ENCODE measurements at places on chromosomes 12 and 14. TPM values are rescaled to one million over a fixed set of nuclear protein-coding genes. Genes with fewer than 3 reads are reported as not detected.

- DNase-seq = no peak
These were observed 152.0 kb upstream of the AEBP2 start for GRCh38 chr12:19287302-19287701.

Gene FOXG1
- not detected for polyA plus RNA-seq

Gene KRT81
- 0.72 TPM for polyA plus RNA-seq

GRCh38 chr12:132771126-132771838 is 9.7 kb upstream of the ANKLE2 start:
- DNase-seq = no peak

DNA sequence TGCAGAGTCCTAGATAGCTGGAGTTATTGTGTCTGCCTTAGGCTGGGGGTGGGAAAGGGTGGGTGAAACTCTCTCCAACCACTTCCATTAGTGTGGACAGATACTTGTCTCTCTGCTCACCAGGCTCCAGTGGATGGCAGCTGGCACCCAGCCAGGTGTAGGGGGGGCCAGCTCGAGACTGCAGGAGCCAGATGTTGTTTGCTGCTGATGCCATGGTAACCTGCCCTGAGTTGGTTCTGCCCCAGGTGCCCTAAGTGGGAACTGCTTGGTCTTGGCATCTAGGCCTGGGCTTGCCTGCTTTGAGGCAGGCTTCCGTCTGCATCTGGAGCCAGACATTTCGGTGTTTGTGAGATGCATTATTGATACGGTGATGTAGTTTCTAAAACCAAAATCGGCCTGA is 82.2 kb downstream of the ADCK1 start:
- peak; percentile 27 for DNase-seq

Gene SINHCAF
- 72.5 TPM for polyA plus RNA-seq

GRCh38 chr12:63845726-63846125 is 1.2 kb downstream of the SRGAP1 start:
- DNase-seq = peak; percentile 77

GRCh38 chr12:9868951-9869306 is 225 bp downstream of the CLEC2B start:
- no peak for DNase-seq

GRCh38 chr14:75156901-75157300 is 19.5 kb downstream of the TMED10 start:
- no peak for DNase-seq

DNA sequence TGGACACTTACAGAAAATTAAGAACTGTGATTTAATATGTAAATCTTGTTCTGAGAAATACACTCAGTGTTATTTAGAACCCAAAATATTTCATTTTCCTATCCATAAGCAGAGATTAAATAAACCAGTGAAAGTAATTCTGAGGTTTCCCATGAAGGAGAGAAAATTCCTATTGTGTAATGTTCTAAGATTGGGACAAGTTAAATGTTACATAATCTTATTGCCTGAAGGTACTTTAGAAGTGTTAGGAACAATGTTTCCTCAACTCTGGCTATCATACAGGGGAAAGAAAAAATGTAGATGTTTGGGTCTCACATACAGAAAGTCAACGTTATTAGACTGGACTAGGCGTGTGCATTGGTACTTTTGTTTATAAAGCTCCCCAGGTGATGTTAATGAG is 281.9 kb upstream of the SYT10 start:
- DNase-seq = no peak

Gene KRT6C
- not detected for polyA plus RNA-seq

GRCh38 chr12:57093415-57094207 is 4.7 kb downstream of the NAB2 start:
- DNase-seq = peak; percentile 44

Gene COQ5
- 47.8 TPM for polyA plus RNA-seq

DNA sequence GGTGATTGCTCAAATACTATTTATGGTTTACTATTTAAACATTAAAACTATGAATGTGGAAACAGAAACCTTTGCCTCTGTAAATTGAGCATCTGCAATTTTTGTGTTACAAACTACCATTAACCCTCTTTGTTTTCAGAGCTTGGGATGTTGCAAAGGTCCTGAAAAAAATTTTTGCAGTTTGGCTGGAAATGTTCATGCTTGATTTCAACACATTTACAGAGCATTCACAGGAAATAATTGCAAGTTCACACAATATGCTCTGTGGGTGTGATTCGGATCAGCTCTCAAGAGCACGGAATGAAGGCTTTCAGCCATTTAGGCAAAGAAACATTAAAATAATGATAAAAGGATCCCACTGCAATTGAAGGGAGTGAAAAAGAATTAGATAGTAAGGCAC is 232.9 kb downstream of the ATP23 start:
- no peak for DNase-seq

- no peak for DNase-seq
These were observed 17.2 kb downstream of the FAM234B start for GRCh38 chr12:13061377-13061776.

Gene NEUROD4
- 0.01 TPM for polyA plus RNA-seq

- DNase-seq = no peak
These were observed 19.6 kb downstream of the LGMN start for GRCh38 chr14:92728759-92729364.

- no peak for DNase-seq
These were observed 37.0 kb upstream of the GALNT9 start for GRCh38 chr12:132366341-132366861.

DNA sequence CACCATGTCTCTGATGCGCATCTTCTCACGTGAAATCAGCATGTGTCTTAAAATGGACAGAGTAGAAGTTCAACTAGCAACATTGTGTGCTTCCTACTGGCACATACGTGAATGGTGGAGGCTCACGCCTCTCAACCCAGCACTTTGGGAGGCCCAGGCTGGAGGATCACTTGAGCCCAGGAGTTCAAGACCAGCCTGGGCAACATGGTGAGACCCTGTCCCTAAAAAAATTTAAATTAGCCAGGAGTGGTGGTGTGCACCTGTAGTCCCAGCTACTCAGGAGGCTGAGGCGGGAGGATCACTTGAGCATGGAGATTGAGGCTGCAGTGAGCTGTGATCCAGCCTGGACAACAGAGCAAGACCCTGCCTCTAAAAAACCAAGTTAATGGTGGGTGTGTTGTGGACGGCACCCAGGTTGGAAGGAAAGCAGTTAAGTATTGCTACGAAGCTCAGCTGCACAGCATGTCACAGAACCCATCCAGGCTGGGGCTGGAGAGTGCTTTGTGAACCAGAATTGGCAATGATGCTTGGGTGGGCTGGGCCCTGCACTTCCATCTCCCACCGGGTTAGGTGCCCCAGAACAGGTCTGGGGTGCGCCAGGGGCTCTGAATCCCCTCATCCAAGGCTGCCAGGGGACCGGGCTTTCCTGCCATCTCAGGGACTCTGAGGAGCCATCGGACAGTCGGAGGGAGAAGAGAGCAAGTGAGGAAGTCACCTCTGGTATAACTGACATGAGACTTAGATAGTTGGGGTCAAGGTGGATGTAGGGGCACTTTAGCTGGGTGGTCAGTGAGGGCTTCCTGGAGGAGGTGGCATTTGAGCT is 33.0 kb upstream of the ULK1 start:
- no peak for DNase-seq

- DNase-seq = no peak
These were observed 1.9 kb downstream of the CCDC38 start for GRCh38 chr12:95940514-95940913.

- DNase-seq = no peak
These were observed 46.7 kb upstream of the FICD start for GRCh38 chr12:108468196-108468968.

Gene GARIN6
- not detected for polyA plus RNA-seq

GRCh38 chr12:39736406-39736805 is 116.8 kb upstream of the ABCD2 start:
- peak; percentile 38 for DNase-seq

DNA sequence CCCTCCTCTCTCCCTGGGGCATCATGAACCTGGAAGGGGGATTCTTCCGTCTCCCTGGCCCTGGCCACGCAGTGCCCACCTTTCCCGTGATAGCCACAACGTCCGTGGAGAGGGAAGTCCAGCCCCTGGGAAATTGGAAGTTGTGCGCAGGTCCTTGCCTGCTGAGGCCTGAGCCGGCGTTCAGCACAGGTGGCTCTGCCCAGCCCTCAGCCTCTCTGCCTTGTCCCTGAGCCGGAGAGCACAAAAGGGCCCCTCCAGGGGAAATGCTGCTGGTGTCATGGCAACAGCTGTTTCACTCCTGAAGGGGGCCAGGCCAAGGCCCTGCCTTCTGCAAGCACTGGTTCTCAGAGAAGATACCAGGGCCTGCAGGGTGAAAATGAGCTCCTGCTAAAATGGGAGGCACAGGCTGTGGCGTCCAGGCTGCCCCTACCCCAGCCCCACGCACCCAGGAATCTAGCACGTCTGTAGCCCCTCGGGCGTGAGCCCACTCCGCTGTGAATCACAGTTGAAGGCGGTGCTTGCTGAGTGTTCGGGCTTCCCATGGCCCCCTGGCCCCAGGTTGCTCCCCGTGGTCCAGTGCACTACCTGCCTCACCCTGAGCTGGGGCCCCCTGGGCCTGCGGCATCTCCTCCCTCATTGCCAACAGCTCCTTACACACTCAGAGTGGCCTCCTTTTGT is 149.4 kb downstream of the ADGRD1 start:
- no peak for DNase-seq

Gene KRT85
- 0.03 TPM for polyA plus RNA-seq

- DNase-seq = no peak
These were observed 114.7 kb upstream of the AMN1 start for GRCh38 chr12:31843398-31844095.

DNA sequence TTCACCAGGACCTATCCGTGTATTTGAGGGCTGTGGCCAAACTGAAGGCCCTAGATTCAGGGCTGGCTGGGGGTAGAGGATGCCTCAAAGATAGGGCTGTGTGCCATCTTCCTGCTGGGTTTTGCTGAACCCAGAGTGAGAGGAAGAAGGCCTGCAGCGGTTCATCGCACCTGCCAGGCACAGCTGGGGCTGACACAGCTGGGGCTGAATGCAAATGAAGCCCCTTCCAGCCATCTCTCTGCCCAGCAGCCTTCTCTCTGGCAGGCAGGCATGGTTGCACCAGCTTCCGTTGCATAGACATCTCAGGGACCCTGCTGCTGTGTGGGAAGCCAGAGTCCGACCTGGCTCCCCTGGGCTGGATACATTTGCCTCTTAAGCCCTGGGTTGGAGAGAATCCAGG is 152.4 kb downstream of the TSPAN9 start:
- DNase-seq = no peak

Gene STYK1
- polyA plus RNA-seq = 0.94 TPM

DNA sequence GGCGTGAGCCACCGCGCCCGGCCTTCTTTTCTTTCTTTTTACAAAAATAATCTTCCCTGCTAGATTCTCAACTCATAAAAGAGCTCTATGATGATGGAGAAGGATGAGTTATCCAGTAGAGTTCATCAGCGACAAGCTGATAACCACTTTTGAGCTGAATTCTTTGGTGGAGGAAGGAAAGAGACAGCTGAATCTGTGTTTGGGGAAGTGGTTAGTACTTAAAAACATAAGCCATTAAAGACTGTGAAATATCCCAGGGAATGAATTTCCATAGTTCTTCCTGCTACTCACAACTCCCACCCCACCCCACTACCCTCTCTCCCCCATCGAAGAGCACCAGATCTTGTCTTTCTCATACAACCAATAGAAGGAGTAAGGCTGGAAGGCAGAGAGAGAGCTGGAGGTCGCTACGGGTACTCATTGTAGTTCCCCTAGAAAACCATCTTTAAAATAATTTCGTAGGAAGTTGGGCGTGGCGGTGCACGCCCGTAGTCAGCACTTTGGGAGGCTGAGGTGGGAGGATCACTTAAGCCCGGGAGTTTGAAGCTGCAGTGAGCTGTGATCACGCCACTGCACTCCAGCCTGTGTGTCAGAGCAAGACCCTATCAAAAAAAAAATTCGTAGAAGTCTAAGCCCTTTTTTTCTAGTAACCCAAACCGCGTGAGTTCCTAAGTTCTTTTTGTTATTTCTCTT is 647 bp upstream of the ESPL1 start:
- no peak for DNase-seq

DNA sequence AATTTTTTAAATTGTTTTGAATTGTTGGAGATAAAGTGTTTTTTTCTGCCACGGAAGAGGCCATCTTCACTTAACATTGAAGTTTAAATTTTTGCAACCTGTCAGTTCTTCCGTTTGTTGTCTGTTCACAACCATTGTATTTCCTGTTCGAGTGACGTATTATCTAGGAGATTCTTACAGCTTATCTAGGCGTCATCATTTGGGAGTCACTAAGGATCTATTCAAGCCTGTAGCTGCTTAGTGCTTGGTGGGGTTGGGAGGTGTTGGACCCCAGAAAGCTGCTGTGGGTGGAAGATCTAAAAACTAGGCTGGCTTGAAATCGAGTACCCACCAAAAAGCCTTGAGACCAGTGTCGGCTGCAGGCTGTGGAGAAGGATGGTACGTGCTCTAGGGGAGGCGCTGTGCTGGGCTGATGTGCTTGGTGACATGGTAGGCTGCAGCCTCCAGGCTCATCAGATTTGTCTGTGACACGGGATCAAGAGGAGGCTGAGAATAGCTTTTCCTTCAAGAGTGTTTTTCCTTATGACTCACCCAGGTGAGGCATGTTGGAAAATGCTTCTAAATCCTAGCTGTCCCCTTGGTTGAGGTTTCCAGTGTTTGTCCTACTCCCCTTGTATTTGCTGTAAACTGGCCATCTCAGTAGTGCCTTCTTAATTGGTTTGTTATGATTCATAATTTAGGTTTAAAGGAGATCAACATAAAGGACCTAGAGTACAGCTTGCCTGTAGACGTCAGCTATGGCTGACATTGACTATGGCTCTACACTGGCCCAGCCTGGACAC is 57.8 kb downstream of the ATG14 start:
- DNase-seq = no peak

Gene IFNG-AS1
- 0.13 TPM for polyA plus RNA-seq

- DNase-seq = peak; percentile 69
These were observed 263.2 kb downstream of the SEC23A start for GRCh38 chr14:38839694-38840365.

Gene RNF212B
- 0.34 TPM for polyA plus RNA-seq

Gene MYF6
- 0.21 TPM for polyA plus RNA-seq

GRCh38 chr12:52300796-52301691 is 9.7 kb upstream of the KRT81 start:
- DNase-seq = no peak

GRCh38 chr12:107474639-107475539 is 210.7 kb upstream of the PWP1 start:
- DNase-seq = no peak

GRCh38 chr14:32472076-32472475 is 143.0 kb downstream of the AKAP6 start:
- no peak for DNase-seq

DNA sequence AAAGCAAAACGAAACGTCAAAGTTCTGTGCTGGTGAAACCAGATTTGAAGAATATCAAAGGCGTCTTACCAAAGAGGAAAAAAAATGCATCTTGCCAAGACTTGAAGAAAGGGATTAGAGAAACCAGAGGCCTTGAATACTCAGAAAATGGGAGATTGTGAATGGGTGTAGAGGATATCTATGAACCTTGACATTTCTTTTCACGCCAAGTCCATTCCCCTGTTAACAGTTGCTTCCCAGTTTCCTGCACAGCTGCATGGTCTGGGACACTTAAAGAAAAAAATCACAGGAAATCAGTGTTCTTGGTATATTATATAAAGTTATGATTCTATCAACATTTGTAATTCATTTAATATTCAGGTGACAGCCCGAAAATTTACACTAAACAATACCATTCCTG is 1.4 kb upstream of the GTF2A1 start:
- no peak for DNase-seq

GRCh38 chr12:69649529-69649928 is 38.8 kb upstream of the LRRC10 start:
- DNase-seq = no peak

- no peak for DNase-seq
These were observed 15.5 kb upstream of the PRPF39 start for GRCh38 chr14:45068396-45068795.

- DNase-seq = no peak
These were observed 7.3 kb downstream of the TTC7B start for GRCh38 chr14:90808759-90809529.

Gene ASCL1
- 6.4 TPM for polyA plus RNA-seq

Gene CEP128
- polyA plus RNA-seq = 2.4 TPM

- DNase-seq = no peak
These were observed 6.9 kb downstream of the SMCO2 start for GRCh38 chr12:27453421-27453820.
